ENCODE measurements at places on chromosomes 7 and 10.

- no peak for DNase-seq
- H3K27me3 ChIP-seq = no peaks in the 10 kb centered on the region
- no peaks in the 10 kb centered on the region for H3K4me1 ChIP-seq
- no peaks in the 10 kb centered on the region for H3K36me3 ChIP-seq
These were observed 560.0 kb downstream of the PTPRN2 start for GRCh38 chr7:158027646-158028045.

DNA sequence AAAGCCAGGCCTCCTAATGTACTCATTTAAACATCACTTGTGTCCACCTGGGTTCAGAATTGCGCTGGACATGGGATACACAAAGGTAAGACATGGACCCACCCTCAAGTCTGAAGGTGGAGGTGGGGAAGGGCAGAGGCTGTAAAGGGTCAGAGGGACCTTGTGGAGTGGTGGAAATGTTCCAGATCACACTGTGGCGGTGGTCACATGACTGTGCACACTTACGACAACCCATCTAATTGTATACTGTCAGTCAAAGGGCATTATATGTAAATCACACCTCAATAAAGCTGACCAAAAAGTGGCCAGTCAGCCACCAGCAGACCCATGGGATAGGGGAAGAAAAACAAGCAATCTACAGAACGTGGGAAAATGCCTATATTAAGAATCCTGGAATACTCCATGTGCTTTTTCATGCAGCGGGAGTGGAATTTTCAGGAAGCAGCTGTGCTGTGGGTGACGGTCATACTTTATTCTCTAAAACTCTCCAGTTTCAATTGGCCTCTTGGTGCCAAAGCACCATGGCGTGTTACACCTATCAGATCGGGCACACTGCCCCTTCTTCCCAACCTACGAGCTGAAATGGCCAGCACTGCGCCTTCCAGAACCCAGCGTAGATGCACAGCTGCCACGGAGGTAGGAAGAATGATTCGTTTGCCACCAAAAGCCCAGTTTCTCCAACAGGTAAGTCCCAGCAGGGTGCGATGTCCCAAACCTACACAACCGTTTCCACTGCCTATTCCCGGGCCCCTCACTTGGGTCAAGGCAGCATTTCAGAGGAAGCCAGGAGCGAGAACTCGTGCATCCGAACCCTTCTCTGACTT is 69.8 kb downstream of the PRKAG2 start:
- no peak for DNase-seq
- H3K27me3 ChIP-seq = no peaks in the 10 kb centered on the region
- H3K27ac ChIP-seq = no peak overlapping the region

DNA sequence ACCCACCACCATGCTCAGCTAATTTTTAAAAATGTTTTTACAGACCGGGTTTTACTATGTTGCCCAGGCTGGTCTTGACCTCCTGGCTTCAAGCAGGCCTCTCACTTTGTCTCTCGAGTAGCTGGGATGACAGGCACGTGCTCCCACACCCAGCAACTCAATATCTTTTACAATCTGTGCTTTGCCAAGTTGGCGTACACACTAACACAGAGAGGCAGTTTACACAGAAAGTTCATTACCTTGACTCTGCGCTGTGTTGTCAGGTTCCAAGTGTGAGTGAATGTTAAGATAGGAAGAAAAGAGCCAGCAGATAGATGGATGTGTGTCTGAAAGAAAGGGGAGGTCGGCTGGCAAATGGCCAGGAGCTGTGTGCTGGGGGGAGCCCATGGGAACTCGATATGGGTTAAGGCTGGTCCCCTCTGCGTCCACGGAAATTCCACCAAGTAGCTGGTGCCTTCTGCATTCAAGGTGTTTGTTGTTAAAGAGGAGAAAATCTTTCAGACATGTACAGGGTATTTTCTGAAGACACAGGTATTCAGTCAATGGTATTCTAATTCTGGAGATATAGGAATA is 299.8 kb downstream of the CAMK1D start:
- no peak overlapping the region for H3K4me3 ChIP-seq
- no peak overlapping the region for H3K27ac ChIP-seq
- DNase-seq = no peak
- no peaks in the 10 kb centered on the region for H3K4me1 ChIP-seq
- peaks cover 8% of the 10 kb centered on the region for H3K36me3 ChIP-seq

DNA sequence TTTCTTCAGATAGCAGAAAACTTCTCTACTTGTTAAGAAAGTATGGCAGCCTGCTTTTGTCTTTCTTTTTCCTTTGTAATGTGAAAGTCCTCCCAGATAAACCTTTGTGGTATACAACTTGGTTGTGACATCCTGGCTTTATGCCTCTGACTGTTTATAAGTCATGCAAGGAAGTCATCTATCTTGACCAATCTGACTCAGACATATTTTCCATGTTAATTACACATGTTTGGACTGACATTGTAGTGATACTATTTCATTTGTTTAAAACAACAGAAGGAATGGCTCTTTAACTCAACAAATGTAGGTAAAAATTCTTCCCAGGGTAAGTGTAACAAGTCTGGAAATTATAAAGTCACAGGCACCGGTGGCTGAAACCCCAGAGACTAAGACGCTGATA is 341.6 kb upstream of the MEOX2 start:
- H3K4me3 ChIP-seq = no peak overlapping the region
- no peak overlapping the region for H3K27ac ChIP-seq
- no peaks in the 10 kb centered on the region for H3K36me3 ChIP-seq
- H3K27me3 ChIP-seq = no peaks in the 10 kb centered on the region
- no peaks in the 10 kb centered on the region for H3K4me1 ChIP-seq

GRCh38 chr10:119705434-119705831 is 20.4 kb upstream of the INPP5F start:
- no peak overlapping the region for H3K27ac ChIP-seq
- H3K36me3 ChIP-seq = no peaks in the 10 kb centered on the region
- H3K27me3 ChIP-seq = no peaks in the 10 kb centered on the region

- no peaks in the 10 kb centered on the region for H3K36me3 ChIP-seq
- H3K27ac ChIP-seq = no peak overlapping the region
- H3K4me1 ChIP-seq = no peaks in the 10 kb centered on the region
These were observed 73.2 kb upstream of the ATP6V0A4 start for GRCh38 chr7:138871065-138871813.

- DNase-seq = no peak
- H3K36me3 ChIP-seq = no peaks in the 10 kb centered on the region
- no peaks in the 10 kb centered on the region for H3K27me3 ChIP-seq
These were observed 38.7 kb downstream of the DENND11 start for GRCh38 chr7:141663081-141663849.

All from naive thymus-derived CD4-positive, alpha-beta T cell (primary cell).